Hindlimb muscle (tissue), 1 donor: ENCODE measurements at places on chromosomes 11 and 22.

GRCh38 chr11:111194860-111195568 lies 50.5 kb upstream of the POU2AF2 start:
- DNase-seq, result no peak

GRCh38 chr22:38570779-38571364 lies 889 bp upstream of the DMC1 start:
- DNase-seq, result peak; percentile 48

- peak; percentile 36 for DNase-seq
Observed at GRCh38 chr11:132402071-132402684, 1031.8 kb downstream of the NTM start.

DNA sequence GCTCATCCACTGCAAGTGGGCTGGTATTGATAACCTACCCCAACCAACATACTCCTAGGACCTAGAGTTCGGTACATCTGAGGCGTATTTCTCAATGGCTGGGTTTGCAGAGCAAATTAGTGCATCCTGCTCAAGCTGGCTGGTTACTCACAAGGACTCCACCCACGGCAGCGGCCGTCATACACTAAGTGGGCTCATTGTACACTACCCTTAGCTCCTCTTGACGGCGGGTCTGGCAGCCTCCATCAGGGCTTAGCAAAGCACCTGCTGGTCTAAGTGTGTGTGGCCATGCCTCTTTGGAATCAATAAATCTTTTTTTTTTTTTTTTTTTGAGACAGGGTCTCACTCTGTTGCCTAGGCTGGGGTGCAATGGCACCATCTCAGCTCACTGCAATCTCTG lies 20.2 kb upstream of the KCNJ11 start:
- DNase-seq, result no peak

- DNase-seq, result no peak
Observed at GRCh38 chr11:119361056-119361787, 14.7 kb upstream of the MFRP start.

DNA sequence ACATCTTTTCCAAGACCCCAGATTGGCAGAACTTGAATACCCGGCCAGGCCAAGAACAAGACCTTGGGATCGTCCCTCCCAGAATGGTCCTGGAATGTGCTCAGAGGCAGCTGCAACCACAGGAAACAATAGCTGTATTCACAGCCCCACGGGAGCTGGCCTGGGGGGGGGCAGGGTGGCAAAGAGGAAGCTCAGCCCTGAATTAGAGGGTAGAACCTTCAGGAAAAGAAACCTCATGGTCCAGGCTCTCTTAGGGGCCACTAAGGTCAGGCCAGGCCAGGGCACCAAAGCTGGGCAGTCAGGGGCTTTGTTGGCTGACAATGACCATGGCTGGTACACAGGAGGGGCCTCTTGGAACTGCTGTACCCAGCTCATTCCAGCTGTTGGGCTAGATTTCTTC lies 17.3 kb downstream of the RPL27A start:
- DNase-seq, result no peak

GRCh38 chr11:17508306-17508705 lies 31.7 kb upstream of the ABCC8 start:
- DNase-seq, result no peak

DNA sequence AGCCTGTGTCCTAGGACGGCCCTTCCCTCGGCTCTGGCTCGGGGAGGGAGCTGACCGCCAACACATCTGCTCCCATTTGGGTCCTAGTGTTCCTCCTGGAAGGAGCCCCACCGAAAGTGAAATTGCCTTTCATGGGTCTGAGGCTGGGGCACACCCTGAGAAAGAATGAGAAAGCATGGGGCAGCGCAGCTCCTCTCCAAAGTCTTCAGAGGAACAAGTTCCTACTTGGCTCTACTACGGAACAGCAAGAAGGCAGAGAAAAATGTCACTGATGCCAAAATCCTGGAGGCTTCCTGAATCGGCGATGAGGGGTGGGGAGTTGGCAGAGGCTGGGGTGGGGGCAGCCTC lies 41.5 kb upstream of the MYEOV start:
- DNase-seq, result no peak

DNA sequence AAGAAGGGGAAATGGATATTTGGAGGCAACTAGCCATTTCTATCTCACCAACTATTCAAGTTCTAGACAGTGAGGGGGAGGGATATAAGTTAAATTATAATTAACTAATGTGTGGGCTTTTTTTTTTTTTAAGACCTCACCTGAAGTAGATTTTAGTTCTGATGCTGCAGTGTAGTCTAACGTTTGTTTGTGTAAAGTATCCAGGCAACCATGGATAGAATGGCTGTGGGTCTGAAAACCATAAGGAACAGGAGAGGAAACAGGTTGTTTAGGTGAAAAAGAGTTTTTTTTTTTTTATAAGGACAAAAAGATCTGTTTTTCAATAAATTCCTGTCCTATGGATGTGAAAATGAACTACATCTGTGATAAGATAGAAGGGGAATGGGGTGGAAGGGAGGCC lies 262.4 kb upstream of the PLET1 start:
- DNase-seq, result no peak
